ENCODE measurements at places on chromosomes 4 and X. TPM values are rescaled to one million over a fixed set of nuclear protein-coding genes. Genes with fewer than 3 reads are reported as not detected.

The MAMLD1 gene
- total RNA-seq = 7.8 TPM

The PALLD gene
- 127 TPM for total RNA-seq

The DCAF8L2 gene
- not detected for total RNA-seq

The SOD3 gene
- 175 TPM for total RNA-seq

The PLAC8 gene
- total RNA-seq = 83.8 TPM

The REPS2 gene
- total RNA-seq = 26.1 TPM

The STPG2 gene
- total RNA-seq = 5.2 TPM

The PTCHD1 gene
- total RNA-seq = 2.1 TPM

DNA sequence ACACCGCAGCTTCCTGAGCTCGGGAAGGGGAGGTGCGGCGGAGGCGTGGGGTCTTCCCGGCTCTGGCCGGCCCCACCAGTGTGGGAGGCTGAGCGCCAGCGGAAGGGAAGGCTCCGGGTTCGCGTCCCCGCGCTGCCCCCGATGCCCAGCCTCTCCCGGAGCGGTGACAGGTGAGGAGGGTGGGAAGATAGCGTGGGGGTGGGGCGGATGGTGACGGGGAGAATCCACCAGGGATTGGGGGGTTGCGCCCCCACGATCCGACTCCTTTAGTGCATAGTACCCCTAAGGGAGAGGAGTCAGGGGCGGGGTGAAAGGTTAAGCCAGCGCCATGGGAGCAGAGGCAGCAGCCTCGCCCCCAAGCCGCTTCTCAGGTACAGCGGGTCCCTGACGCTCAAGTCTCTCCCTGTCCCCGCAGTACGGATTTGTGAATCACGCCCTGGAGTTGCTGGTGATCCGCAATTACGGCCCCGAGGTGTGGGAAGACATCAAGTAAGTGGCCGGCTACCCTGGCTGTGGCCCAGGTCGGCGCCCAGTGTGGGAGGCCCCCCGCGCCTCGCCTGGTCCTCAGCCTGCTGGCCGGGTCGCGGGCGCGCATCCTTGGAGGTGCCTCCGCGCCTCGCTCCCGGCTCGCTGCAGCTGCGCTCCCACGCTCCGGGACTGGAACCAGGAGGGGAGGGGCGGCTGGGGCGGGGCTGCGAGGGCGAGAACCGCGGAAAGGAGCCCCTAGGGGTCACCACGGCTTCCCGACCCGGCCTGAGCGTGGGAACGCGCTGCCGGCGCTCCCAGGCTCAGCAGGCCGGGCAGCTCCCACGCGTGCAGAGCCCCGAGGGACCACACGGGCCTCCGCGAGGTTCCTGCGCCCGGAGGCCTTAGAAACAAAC lies 791 bp downstream of the GUCY1B1 start:
- peak; percentile 92 for DNase-seq

- no peak for DNase-seq
These were observed 84.4 kb downstream of the FBXW7 start for GRCh38 chr4:152451496-152451895.

DNA sequence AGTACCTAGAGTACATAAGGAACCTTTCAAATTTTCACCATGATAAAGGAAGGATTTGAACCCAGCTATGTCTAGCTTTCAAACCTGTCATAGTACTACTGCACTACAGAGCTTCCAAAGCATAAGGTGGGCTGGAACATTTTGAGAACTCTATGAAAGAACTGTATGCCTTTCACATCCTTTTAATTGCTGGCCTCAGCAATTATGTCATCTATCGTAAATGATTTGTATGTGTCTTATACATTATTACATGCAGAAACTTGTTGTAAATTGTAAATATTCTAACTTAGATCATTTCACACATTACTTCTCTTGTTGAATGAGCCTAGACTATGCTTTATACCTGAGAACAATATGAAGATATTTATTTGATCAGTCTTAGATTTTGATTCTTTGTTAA lies 220.7 kb downstream of the HEPH start:
- DNase-seq = no peak

- no peak for DNase-seq
These were observed 88.3 kb downstream of the SHROOM2 start for GRCh38 chrX:9874483-9874882.

- no peak for DNase-seq
These were observed 64.2 kb upstream of the PJA1 start for GRCh38 chrX:69229436-69229835.

GRCh38 chrX:130012683-130013082 lies 30.2 kb downstream of the BCORL1 start:
- no peak for DNase-seq

- DNase-seq = no peak
These were observed 64.7 kb upstream of the UBQLN2 start for GRCh38 chrX:56498756-56499155.

- DNase-seq = no peak
These were observed 353 bp downstream of the NSD2 start for GRCh38 chr4:1871471-1872021.

DNA sequence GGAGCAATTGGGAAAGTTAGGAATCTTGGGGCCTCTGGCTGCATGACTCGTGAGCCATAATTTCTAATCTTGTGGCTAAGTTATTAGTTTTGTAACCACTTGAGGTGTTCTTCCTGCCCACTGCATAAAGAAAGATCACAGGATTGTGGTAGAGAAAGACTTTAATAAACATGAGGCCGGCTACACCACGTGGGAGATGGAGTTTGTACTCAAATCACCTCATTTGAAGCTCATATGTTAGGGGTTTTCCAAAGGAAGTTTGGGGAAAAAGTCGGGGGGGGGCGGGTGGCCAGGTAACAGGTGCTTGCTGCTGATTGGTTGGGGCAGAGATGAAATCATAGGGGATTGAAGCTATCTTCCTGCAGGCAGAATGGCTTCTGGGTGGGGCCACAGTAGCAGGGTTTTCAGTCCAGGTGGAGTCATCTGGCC lies 287.8 kb downstream of the ZNF674 start:
- DNase-seq = no peak

DNA sequence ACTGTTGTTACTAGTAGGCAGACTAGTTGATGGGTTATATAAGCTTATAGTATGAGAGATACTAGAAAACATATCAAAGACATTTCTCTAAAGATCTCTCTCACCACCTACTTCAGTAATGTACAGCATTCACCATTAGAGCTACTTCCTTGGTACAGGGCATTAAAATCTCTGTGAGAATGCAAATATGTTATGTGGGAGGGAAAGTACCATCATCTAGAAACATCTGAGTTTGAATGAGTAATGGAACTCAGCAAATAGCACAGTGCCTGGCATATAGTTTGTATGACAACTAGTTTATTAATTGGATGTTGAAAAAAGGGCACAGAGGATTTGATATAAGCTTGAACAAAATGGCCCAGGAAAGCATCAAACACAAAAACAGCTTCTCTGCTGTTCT lies 211.1 kb downstream of the GLUD2 start:
- DNase-seq = no peak

DNA sequence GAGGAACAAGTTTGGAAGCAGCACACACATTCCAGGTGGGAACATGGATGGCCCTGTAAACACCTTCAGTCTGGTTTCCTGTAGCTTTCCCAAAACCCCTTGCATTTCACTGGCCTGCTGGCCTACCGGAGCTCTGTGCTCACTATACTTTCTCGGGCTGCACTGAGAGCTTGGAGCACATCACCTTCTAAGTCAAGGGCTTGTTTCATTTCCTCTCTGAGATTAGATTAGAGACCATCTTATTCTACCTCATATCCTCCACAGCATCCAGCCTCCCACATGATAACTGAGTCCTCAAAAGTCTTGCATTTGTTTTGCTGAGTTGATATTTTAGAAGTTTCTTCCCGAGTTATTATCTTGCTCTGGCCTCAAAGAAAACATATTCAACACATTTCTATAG lies 147.7 kb downstream of the RASL11B start:
- no peak for DNase-seq

DNA sequence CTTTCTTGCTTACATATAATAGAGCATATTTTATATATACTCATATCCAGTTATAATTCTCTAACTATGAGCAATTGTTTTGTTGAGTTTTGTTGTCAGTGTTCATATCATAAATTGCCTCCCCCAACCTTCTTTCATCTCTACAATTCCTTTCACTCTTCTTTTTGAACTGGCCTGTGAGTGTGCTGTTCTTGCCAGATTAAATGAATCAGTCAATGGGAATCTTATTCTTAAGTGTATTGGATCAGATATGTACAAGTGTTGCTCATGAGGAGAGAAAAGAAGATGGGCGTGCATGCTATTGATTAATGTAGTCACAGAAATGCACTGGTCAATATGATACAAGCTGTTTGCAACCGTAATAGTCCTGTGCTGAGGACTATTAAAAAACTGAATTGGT lies 728.1 kb upstream of the MAGEB2 start:
- no peak for DNase-seq

DNA sequence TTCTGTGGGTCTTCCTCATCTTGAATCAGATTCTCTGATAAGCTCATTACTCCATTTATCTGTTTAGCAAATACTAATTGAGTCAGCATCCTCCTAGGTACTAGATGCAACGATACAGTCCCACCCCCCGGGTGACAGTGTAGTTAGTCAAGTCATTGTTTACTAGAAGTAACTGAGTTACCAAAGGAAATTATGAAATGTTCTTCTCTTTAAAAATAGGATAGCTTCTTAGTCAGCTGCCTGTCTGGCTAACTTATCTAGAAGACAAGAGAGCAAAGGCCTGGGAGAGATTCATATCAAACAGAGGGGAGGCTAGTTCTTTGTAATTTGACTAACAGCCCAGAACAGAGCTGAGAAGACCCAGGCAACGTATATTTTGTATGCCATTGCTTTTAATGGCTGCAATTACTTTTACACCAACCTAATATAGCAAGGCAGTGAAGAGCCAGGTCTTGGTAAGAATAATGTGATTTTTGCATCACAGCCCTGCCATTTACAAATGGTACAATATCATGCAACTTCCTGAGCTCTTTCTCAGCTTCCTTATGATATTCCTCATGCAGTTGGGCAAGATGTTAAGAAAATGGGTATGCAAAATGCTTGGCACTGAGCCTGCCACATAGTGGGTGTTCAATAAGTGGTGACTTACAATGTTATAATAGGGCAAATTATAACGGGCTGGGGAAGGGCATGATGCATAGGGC lies 149.9 kb downstream of the CHIC2 start:
- DNase-seq = no peak

DNA sequence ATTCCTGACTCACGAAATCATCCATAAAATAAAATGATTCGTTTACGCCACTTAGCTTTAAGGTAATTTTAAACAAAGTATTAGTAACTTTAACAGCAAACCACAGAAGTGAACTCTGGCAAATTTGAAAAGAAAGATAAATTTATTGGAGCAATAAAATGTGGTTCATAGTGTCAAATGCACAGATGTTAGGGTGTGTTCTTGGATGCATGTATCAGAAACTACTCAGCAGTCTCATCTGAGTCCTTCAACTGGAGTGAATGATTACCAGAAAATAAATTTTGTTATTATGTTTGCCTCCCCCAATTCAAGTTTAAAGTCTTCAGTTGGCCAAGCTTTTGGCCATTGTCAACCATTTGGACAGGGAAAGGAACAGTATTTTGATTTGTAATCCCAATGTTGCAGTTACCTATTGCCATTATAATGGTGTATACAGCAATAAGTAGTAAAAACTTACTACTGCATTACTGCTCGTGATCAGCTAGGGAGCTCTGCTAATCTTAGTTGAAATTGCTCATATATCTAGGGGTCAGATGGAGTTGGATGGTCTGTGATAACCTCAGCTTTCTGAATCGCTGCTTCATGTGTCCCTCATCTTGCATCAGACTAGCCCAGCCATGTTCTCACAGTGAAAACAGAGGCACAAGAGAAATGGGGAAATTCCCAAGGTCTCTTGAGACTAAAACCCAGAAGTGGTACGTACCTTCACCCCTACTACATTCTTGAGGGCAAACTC lies 254.6 kb upstream of the KCNIP4 start:
- DNase-seq = no peak

- no peak for DNase-seq
These were observed 714.9 kb upstream of the ADGRL3 start for GRCh38 chr4:60485276-60485675.

GRCh38 chr4:1211891-1212545 lies 36.9 kb downstream of the CTBP1 start:
- peak; percentile 83 for DNase-seq

- no peak for DNase-seq
These were observed 36.1 kb downstream of the COQ2 start for GRCh38 chr4:83248486-83248885.

- peak; percentile 31 for DNase-seq
These were observed 99.7 kb upstream of the ENPP6 start for GRCh38 chr4:184317234-184317918.

DNA sequence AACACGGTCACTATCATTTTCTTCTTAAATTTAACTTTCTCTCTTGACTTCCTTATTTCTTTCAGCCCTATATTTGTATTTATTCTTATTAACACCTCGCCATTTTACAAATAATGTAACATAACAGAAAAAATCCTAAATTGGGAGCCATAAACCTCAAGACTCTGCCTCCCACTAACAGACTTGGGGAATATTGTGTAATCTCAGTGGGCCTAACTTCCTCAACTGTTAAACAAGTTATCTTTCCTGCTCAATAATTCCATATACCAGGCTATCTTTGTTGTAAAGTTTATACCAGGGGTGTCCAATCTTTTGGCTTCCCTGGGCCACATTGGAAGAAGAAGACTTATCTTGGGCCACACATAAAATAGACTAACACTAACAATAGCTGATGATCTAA lies 26.2 kb downstream of the PRSS12 start:
- no peak for DNase-seq

GRCh38 chr4:959338-960139 lies 13.8 kb downstream of the DGKQ start:
- DNase-seq = peak; percentile 67

GRCh38 chr4:119930546-119930945 lies 136.1 kb downstream of the MAD2L1 start:
- DNase-seq = no peak

DNA sequence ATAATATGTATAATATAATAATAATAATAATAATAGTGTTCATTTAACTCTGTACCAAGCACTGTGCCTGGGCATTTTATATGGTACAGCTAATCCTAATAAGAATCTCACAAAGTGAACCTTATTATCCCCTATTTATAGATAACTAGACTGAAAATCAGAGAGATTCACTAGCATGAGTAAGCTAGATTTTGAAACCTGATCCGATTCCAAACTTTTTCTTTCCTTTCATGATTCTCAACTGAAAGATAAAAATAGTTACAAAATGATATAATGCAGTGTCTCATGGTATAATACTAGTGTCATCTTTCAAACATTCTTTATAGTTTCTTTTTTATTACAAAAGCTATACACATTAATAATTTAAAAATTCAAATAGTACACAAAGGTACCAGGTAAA lies 55.9 kb upstream of the RNF128 start:
- DNase-seq = no peak

GRCh38 chrX:32533848-32534247 lies 677.5 kb downstream of the DMD start:
- no peak for DNase-seq

GRCh38 chrX:109360301-109360700 lies 121.6 kb downstream of the GUCY2F start:
- no peak for DNase-seq

- peak; percentile 42 for DNase-seq
These were observed 125.6 kb downstream of the PARM1 start for GRCh38 chr4:75058486-75058885.
